ENCODE measurements at places on chromosomes 5 and 9. TPM values are rescaled to one million over a fixed set of nuclear protein-coding genes. Genes with fewer than 3 reads are reported as not detected.

Gene ACOT12
- polyA plus RNA-seq, result 0.14 TPM

Gene C9
- 0.05 TPM for polyA plus RNA-seq

Gene SPINK7
- 33.6 TPM for polyA plus RNA-seq

Gene TUBB4B
- polyA plus RNA-seq, result 104 TPM

Gene ECSCR
- polyA plus RNA-seq, result 12.2 TPM

Gene DPM2
- polyA plus RNA-seq, result 32.8 TPM

Gene GTF3C4
- 4.7 TPM for polyA plus RNA-seq

Gene C7
- 31.0 TPM for polyA plus RNA-seq

Gene RPS14
- polyA plus RNA-seq, result 4,031 TPM

GRCh38 chr5:79157305-79157704, 45.7 kb downstream of the BHMT start:
- no peak for DNase-seq

DNA sequence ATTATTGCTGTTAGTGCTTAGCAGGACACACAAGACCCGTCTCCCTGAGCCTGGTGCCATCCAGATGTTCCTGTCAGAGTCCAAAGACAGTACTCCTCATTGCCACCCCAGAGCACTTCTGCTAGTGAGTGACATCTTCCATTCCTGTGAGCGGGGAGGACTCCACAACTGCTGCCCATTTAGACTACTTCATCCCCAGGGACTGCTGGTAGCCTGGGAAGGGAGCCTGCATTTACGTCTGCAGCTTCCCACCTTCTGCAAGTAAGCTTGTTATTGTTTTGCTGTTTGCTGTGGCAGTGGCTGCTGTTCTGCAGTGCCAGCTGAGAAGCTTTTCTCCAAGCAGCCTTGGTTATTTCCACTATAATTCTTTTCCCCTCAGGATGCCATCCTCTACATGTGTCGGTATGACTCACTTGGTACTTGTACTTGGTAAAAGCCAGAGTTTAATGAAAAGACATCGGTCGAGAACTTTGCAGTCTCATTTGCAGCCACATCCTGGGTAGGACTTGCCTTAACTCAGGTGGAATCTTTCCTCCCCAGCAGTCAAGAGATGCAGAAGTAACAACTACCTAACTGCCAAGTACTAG, 10.6 kb upstream of the MAP1B start:
- no peak for DNase-seq

- DNase-seq, result no peak
Measured at GRCh38 chr9:121323449-121324151, 46.5 kb downstream of the STOM start.

GRCh38 chr9:4617752-4618151, 44.3 kb upstream of the PLPP6 start:
- no peak for DNase-seq

GRCh38 chr9:109775516-109775915, 4.5 kb upstream of the PALM2AKAP2 start:
- DNase-seq, result no peak

DNA sequence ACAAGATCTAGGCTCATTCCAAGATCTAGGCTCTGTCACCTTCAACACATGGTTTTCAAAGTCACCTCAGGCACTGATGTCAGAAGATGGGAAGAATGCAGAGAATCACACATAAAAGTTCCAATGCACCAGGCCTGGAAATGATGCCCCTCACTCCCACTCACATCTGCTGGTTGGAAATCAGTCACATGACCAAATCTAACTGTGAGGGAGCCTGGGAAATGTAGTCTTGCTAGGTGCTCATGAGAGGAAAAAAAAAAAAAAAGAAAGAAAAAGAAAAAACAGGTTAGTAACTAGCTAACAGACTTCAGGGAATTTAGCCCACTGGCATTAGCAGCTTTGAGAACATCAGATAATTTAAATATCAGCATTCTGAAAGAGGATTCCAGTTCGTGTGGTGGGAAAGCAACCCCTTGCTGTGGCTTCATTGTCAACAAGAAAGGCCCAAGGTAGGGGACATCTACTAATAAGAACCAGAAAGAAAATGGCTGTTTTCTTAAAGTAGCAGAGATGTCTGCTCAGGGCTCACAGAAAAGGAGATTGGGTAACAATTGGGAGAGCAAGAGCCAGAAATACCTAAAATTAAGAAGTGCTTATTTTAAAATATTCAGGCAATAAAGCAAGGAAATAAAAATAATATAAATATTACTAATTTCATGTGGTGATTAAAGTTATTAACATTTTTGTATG, 614.3 kb downstream of the ACTL7B start:
- DNase-seq, result no peak

DNA sequence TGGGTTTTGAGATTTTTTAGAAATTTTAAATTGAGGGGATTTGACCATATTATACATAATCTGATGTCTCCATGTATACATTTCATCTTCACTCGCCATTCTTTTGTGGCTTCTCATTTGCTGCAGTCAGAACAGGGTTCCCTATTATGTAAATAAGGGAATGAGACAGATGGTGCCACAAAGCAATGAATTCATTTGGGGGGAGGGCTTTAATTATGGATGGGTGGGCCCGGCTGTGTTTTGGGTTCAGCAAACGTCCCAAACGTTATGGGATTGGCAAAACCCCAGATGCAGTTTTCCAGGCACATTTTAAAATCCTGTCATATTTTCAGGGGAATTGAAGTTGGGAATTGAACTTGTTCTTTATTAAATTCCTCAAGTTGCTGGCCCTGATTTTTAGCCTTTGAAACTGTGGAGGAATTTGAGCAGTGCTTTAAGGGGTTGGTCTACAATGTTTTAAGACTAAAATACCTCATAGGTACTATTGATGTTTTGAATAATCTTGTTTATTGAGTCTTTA, 558.5 kb upstream of the ZNF462 start:
- no peak for DNase-seq

GRCh38 chr5:41182666-41183065, 30.7 kb downstream of the C6 start:
- no peak for DNase-seq

- no peak for DNase-seq
Measured at GRCh38 chr9:127210851-127211730, 53.5 kb upstream of the GARNL3 start.

GRCh38 chr9:126793686-126794417, 11.0 kb upstream of the ZBTB43 start:
- no peak for DNase-seq

DNA sequence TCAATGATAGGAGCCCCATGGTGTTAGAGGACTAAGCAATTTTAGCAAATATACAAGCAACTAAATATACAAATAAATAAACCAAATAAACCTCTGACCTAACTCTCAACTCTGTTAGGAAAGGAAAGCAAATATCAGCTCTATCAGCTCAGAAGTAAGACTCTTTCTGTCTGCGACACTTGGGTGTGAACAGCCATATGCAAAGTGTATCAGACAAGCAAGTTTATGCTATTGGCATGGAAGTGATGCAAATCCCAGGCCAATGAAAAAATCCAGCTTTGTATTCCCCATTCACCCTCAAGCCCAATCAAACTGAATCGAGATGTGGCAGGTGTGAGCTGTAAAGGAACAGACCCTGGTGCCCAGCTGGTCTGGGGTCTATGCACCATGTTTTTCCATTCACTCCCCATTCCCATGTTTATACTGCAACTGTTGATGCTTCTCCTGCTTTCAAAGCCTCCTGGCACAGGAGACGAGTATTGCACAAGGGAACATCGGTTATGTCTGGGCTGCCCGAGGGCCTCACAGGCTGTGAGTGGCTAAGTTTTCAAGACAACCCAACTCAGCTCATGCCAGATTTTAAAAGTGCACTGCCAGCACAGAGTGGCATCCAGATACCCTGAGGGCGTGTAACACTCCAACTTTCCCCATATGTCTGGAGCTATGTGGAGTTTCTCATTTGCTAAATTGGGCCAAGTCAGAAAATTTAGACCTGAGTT, 73.1 kb downstream of the FEM1C start:
- DNase-seq, result no peak
